Hematopoietic multipotent progenitor cell treated with erythropoietin and hydrocortisone succinate and interleukin-3 and kit ligand, for 6 days (in vitro differentiated cells): ENCODE measurements at places on chromosomes 2 and 18.

DNA sequence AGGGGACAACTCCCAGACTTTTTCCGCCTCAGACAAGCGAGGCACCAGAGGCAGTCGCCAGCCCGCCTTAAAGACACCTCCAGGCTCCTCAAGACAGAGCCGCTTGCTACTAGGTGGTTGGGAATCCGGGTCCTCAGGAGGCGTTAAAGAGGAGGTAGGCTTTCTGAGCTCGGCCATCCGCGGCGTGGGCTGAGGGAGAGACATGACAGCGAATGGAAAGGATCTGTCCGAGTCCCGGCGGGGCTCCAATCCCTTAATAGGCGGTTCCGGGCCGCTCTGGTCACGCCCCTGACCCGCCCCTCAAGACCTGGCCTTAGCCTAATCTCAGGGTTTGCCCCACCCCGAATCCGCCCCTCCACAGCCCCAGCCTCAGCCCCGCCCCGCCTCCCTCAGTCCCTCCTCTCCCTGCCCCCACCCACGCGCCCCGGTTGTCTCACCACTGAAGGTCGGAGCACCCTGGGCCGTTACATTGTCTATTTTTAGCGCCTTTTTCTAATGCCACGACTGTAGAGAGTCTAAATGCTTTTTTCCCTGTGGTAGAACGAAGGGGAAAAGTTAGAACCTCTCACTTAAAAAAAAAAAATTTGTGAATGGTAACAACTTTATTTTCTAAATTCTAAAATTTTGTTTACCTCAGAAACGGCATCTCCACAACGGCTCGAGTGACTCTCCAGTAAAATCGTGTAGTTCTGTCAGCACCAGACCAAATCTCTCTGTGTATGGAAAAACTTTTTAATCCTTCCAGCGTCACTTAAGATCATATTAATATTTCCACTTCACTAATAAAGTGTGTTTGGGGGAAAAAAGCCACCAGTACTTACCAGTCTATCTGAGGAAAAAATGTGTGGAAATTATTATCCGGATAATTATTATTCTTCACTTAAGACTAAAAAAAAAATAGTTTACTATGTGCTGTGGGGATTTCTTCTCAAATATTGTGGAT is at the start of gene RAD51AP2:
Gene RAD51AP2, minus strand, starts transcription at position 229 of the 943 bp plus-strand sequence. Its CDS starts 25 bp downstream, at position 204.
- DNase-seq: peak; percentile 62

DNA sequence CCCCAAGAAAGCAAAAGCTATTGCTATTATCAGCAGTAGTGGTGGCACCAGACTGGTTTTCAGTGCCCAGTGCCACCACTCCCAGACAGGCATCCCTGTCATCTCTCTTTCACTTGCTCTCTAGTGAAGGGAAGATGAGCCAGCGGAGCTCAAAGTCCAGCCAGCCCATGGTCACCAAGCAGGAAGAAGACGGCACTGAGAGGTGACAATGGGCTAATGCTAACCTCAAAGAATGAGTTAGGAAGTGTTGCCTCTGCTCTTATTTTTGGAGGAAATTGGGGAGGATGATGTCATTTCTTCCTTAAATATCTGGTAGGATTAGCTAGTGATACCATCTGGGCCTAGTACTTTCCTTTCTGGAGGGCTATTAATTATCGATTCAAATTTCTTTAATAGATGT is 1.7 kb downstream of the SP140 start:
- no peak for DNase-seq

- peak; percentile 17 for DNase-seq
Observed at GRCh38 chr2:195304310-195304709, 352.7 kb upstream of the SLC39A10 start.

- DNase-seq: no peak
Observed at GRCh38 chr2:70469435-70469834, 84.2 kb downstream of the TGFA start.

GRCh38 chr2:156322686-156323231 is 9.8 kb downstream of the NR4A2 start:
- no peak for DNase-seq

GRCh38 chr2:181465676-181466375 is 8.6 kb downstream of the ITGA4 start:
- DNase-seq: no peak

DNA sequence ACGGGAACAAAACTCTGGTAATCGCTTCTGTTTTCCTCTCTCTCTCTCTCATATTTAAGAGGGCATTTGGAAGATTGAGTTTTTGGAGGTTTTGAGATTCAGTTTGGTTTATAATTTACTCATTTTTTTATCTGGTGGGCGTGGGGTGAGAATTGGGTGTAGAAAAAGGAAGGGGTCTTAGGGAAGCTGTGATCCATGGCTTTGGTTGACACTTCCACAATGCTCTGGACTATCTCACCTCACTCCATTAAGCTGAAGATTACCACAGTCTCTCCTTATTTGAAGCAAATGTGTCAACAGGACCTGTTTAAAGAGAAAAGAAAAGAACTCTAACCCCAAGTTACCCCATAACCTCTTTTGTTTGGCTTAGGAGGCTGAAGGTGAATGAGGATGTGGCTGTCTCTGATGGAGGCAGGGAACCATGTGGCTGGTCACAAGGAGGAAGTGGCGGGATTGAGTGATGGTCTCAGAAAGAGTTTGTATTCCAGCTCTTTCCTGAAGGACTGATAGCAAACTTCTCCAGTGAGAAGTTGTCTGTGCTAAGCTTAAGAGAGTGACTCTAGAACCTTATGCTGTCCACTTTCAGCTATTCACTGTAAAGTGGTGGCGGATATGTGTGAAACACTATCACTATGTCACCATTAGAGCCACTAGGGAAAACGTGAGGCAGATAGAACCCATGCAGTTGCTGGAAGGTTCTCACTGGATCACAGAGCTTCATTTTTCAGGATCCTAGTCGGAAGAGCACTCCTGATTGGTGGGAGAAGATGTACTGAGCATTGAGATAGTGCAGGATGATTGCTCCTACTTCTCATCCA is 934 bp downstream of the ZNF804A start:
- peak; percentile 72 for DNase-seq

DNA sequence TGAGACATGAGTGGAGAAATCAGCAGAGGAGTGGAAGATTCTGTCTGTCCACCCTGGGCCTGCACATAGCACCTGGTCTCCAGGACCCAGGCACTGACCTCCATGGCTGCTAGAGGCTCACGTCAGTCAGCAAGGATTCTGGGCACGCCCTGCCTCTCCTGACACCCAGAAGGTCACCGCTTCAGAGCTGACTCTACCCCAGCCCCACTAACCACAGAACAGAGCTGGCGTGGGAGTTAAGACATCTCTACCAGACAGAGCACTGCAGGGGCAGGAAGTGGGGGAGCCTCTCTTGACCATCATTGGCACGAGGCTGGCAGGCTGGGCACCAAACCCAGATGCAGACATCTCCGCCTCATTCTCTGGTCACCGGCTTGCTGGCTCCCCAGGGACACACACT is 3.0 kb downstream of the ADCY3 start:
- peak; percentile 84 for DNase-seq

GRCh38 chr2:32289165-32289999 is 11.7 kb downstream of the YIPF4 start:
- DNase-seq: no peak

GRCh38 chr18:52352920-52353319 is 12.9 kb downstream of the DCC start:
- no peak for DNase-seq

GRCh38 chr2:18623782-18624181 is 34.4 kb upstream of the NT5C1B start:
- DNase-seq: no peak

- DNase-seq: peak; percentile 94
Observed at GRCh38 chr18:58043491-58044369, at the start of gene NEDD4L. TSS of gene NEDD4L (plus strand) at chr18:58044226. CDS start at chr18:58044661, 435 bp downstream.

GRCh38 chr2:16199882-16200553 is 259.7 kb downstream of the MYCN start:
- DNase-seq: no peak

DNA sequence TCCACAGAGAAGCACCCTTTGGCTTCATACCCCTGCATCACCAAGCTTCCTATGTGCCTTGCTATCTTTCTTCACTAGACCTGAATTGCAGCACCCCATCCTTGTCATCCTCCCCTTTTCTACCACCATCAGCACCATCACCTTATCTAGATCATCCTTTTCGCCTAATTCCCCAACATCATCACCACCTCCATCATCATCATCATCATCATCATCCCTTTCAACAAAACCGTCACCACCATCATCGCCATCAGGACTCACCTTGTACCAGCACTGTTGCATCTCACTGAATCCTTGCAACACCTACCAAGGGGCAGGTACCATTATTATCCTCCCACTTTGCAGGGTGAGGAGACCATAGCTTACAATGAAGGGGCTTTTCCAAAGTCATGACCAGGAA is 10.8 kb upstream of the ECEL1 start:
- DNase-seq: no peak

- DNase-seq: no peak
Observed at GRCh38 chr2:165844216-165844615, 50.2 kb upstream of the GALNT3 start.

- peak; percentile 69 for DNase-seq
Observed at GRCh38 chr2:105329561-105330495, at the start of gene TGFBRAP1. TSS of gene TGFBRAP1 (minus strand) at chr2:105329735. CDS start at chr2:105308301, 21,434 bp downstream.

DNA sequence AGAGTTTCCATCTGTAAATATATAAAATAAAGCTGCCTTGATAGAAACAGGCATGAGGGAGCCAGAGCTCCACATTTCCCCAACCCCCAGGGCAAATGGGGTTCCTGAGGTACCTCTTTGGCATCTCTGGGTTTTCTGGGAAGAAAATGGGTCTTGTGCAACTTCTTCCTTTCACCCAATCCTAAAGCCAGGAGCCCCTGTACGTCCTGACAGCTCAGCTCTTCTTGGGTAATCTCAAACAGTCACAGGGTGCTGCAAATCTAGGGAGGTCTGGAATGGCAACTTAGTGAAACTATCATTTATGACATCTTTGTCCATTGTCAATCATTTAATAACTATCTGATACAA is 36.6 kb upstream of the STAT1 start:
- DNase-seq: no peak

DNA sequence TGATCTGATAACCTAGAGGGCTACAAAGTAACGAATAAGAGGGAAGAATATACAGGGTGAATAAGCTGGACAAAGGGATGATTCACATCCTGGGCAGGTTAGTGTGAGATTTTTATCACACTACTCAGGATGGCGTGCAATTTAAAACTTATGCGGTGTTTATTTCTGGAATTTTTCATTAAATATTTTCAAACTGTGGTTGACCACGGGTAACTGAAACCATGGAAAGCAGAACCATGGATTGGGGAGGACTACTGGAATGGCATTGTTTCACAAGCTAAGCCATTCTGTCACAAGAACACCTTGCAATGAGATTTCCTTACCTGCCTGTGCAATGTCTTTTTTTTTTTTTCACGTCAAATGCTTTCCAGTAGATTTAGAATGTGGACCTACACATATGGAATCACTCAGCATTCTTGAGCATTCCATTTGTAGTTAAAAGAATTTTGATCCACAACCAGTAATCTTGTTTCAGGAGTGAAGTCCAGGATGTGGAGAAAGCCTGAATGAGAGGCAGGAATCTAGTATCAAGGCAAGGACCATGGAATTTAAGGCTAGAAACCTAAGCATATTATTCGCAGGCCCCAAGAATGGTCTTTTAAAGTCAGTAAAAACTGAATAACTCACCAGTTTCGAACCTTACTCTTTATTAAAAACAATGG is 8.0 kb upstream of the CDK15 start:
- no peak for DNase-seq

- DNase-seq: no peak
Observed at GRCh38 chr2:79129804-79130203, 9.5 kb downstream of the REG1A start.

- no peak for DNase-seq
Observed at GRCh38 chr2:66198873-66199272, 236.1 kb upstream of the MEIS1 start.

DNA sequence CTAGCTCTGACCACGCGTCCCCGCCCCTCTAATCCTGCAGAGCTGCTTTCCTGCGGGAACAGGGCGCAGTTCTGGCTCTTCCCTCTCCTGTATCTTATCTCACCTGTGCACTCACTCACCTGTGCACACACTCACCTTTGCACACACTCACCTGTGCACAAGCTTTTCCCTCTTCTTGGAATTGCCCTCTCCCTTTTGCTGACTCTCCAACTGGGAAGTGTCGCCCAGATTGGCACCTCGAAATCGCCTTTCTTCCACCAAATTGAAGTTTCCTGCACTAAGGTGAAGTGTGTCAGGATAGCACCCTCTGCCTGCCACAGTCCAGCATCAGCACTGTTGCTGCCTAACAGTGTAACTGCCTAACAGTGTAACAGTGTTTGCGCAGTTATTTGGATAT is 566 bp upstream of the CMPK2 start:
- DNase-seq: peak; percentile 87

DNA sequence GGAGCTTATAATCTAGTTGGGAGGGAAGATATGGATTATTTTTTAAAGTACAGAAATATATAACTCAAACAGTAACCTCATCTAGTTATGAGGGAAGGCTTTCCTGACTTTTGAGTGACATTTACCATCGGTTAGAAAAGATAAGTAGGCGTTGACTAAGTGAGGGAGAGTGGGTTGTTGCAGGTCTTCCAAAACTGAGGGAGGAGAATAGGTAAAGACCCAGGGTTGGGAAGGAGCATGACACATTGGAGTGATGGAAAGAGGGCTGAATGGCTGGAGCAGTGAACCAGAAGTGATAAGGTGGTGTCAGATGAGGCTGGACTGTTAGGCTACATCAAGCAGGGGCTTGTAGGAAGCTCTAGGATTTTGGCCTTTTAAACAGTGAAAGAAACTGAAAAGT is 10.6 kb upstream of the NUP35 start:
- DNase-seq: peak; percentile 24

DNA sequence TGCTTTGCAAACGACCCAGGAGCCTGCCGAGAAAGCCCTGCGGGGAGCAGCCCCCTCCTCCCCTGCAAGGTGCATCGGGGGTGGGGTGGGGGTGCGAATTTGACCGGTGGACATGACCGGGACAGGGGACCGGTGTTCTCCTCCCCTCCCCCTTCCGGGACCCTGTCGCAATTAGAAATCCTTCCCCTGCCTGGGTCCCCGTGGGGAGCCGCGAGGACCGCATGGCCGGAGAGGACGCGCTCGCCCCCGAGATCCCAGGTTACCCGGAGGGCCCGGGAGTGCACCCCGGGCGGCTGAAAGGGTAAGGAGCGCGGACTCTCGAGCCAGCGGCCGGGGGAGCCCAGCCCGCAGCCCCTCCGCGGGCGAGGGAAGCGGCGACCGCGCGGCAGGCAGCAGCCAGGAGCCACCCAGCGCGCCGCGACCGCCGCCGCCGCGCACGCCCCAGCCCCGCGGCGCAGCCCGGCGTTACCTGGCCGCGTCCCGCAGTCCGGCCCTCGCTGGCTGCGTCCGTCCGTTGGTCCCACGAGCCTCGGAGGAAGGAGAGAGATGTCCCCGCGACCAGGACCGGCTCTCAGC is 482 bp downstream of the DLGAP1 start:
- DNase-seq: no peak

- peak; percentile 25 for DNase-seq
Observed at GRCh38 chr2:26970928-26971627, 641 bp downstream of the MAPRE3 start.

DNA sequence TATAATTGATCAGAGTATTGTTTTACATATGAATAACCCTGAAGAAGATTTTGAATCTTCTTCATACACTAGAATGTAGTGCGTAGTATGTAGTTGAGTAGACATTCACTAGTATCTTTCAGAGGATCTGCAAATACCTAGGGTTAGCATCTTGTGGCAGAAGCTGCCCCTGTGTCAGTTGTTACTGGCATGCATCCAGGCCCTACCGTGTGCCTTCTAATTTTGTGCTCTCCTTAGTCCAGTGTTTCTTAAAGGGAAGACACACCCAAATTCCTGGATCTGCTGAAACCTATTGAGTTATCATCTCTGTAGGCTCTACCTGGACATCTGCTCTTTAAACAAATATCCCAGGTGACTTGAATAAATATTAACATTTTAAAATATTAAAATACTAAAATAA is 99.7 kb upstream of the SERTAD2 start:
- DNase-seq: peak; percentile 32
